ENCODE measurements at places on chromosomes 2 and 18.

- no peak for DNase-seq
Observed at GRCh38 chr18:76967721-76968472, 145.5 kb downstream of the ZNF236 start.

DNA sequence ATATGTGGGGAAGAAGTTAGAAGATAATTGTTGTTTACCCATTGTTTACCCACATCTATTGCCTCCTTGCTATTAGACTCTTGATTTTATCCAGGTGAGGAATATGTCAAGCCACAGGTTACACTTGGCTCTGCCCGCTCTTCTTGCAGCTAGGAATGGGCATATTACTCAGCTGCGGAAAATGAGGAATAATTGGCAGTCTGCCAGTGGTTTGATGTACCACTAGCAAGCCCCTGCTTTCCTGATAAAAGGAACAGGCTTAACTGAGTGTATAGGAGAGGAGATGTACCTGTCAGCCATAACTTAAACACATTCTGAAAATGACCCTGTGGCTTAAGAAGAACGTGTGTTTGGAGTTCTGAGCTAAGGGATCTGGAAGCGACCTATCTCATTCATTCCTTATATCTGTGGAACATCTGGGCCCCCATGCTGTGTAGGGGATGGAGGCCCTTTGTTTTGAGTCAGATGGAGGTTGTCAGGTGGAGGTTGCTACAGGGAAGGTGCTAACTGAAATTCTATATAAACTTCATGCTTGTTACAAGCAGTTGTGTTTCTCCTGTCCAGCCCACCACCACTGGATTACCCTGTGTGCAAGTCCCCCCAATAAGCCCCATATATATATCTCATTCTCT is 4.6 kb upstream of the FMNL2 start:
- peak; percentile 27 for DNase-seq

GRCh38 chr2:239285071-239285931 is 115.5 kb downstream of the HDAC4 start:
- no peak for DNase-seq

- DNase-seq, result peak; percentile 63
Observed at GRCh38 chr18:22813648-22814328, 119.3 kb upstream of the RBBP8 start.

- no peak for DNase-seq
Observed at GRCh38 chr2:5617358-5617757, 74.8 kb upstream of the SOX11 start.

GRCh38 chr2:8644605-8645175 is 37.2 kb upstream of the ID2 start:
- DNase-seq, result no peak

GRCh38 chr2:197929008-197929885 is 124.9 kb downstream of the PLCL1 start:
- DNase-seq, result no peak

- no peak for DNase-seq
Observed at GRCh38 chr18:57444301-57444759, 9.2 kb downstream of the ONECUT2 start.

DNA sequence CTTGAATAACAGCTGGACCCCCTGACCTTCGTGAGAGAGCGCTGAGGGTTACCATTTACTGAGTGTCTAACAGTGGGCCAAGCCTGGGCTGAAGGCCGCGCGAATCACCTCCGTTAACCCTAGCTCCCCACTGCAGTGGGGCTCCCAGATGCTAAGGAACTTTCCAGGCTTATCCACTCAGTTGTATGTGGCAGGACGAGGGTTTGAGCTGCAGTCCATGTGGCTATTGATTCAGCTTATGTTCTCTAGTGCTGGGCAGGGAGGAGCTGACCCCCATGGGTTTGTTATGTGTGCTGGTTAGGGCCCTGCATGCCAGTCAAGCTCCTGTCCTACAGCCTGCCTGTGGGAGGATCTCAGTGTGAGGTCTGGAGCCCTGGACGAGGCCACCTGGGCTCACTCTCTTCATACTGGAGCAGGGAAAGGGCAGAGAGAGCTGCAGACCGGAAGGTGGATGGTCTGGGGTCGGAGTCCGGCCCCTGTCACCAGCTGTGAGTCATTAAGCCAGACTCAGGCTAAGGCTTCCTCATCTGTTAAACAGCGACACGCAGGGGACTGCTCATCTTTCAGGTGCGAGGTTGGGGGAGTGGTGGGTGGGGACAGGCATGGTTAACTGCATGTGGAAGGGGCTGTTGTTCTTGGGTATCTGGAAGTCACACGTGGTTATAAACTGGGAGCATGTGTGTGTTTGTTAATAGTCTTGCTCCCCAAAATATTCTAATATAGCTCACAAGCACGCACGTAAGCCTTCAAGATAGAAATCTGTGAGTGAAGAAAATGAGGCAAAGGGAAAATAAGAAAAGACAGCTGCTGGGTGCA is 6.6 kb downstream of the PSD4 start:
- no peak for DNase-seq

DNA sequence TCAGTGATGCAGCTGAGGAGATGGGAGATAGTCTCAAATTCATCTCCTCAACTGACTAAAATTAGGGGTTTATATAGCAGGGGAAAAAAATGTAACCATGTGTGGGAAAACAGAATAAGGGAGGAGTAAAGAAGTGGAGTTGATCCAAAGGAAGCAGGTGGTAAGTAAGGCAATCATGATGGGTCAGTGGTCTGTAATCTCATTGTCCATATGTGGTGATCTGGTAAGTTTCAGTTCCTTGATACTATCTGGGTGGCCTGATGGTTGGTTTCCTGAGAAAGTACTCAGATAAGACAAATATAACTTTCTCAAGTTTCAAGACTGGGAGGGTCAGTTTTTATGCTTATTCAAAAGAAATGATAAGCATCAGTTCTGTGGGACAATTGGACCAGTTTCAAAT is 312.3 kb upstream of the KCNJ3 start:
- no peak for DNase-seq

GRCh38 chr2:176174824-176175708 is 13.4 kb upstream of the HOXD1 start:
- DNase-seq, result no peak

DNA sequence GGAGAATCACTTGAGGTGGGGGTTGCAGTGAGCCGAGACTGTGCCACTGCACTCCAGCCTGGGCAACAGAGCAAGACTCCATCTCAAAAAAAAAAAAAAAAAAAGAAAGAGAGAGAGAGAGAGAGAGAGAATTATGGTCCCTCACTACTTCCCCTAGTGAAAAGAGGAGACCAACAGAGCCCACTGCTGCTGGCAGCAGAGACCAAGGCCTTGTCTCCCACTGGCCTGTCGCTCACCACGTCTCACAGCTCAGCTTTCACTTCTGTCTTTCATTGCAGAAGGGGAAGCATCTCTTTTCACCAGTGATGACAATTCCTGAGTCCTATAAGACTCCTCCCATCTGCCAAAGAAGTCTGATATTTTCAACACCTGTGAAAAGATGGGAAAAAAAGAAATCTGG is 81.3 kb downstream of the CLHC1 start:
- DNase-seq, result no peak

DNA sequence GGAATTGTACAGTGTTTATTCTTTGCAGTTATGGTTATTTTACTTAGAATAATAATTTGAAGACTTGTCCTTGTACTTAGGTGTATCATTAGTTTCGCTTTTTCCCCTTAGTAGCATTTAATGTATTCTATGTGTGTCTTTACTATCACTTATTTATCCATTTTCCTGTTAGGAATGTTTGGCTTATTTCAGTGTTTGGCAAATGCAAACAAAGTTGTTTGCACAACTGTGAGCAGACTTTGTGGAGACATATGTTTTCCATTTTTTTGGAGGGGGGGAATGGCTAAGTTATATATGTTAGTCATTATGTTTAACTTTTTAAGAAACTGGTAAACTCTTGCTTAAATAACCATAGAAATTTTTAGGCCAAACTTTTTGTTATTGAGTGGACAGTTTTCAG is 447.7 kb downstream of the SOX11 start:
- DNase-seq, result no peak

GRCh38 chr2:164976301-164976700 is 21.0 kb upstream of the SLC38A11 start:
- no peak for DNase-seq

DNA sequence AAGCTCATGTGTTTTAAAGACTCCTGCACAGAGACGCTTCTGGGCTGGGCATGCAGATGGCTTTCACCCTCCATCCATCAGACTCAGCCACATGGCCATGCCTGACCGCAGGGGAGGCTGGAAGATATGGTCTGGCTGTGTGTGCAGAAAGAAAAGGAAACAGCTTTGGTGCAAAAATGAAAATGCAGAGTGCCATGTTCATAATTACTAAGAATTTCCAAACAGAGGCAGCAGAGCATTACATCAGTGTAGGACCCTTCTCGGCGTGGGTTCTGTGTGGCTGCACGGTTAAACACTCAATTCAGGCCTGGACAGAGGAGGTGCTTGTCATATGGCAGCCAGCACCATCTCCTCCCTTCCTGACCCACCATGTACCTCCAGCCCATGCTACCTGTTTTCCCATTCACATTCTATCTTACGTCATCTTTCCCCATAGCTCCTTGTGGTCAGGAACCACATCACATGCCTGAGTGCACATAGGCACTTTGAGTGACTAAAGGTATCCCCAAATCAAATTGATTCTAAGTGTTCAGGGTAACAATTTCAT is 200.3 kb upstream of the ID2 start:
- no peak for DNase-seq

DNA sequence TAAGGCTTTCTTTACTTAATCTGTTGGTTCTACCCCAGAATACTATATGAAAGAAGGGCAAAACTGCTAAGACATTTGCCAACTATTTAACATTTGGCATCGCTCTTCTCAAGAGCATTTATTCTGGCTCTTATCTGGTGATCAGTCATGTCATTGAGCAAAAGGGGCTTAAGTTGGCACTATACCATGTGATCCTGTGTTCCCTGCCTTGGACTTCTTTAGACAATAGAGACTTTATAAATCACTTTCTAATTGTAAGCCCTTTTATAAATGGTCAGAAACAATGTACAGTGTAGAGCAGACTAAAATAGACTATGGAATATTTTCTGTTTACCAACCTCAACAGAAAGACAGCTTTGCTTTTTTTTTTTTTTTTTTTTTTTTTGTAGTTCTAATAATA is 52.1 kb downstream of the GTF3C3 start:
- no peak for DNase-seq

GRCh38 chr18:74896390-74896991 is 298.8 kb downstream of the ZNF407 start:
- DNase-seq, result peak; percentile 67

DNA sequence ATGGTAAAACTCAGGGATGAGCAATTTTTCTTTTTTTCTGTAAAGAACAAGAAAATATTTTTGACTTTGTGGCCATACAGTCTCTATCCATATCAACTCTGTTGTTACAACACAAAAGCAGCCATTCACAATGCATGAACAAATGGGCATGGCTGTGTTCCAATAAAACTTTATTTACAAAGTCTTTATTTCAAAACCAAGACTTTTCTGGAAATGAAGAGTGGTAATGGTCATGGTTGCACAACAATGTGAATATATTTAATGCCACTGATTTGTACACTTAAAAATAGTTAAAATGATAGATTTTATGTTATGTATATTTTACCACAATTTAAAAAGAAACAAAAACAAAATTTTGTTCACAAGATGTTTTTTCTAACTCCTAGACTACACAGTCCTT is 1.6 kb upstream of the DSG3 start:
- no peak for DNase-seq

GRCh38 chr2:221166292-221166691 is 405.8 kb downstream of the EPHA4 start:
- no peak for DNase-seq

- DNase-seq, result no peak
Observed at GRCh38 chr2:60335533-60336237, 217.8 kb downstream of the BCL11A start.

DNA sequence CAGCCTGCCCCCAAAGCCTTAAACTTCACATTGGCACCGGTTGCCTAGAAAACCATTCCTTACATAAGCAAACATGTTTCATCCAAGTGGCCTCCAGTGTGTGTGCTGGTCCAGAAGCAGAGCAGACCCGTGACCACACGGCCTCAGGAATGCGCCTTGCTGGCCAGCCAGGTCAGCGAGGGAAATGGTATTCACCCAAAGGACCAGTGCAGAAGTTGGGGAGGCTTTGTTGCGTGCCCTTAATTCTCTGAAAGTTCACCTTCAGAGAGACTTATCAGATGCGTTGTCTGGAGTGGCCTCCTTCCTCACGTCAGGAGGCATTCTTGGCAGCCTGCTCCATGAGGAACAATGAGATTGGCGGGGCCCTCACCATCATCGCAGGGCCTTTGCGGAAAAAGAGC is 25.9 kb downstream of the NRP2 start:
- no peak for DNase-seq

All from bronchial epithelial cell (primary cell).